ENCODE measurements at places on chromosomes 12 and 14.

- DNase-seq = no peak
Observed at GRCh38 chr14:89219051-89219450, 198.0 kb downstream of the FOXN3 start.

DNA sequence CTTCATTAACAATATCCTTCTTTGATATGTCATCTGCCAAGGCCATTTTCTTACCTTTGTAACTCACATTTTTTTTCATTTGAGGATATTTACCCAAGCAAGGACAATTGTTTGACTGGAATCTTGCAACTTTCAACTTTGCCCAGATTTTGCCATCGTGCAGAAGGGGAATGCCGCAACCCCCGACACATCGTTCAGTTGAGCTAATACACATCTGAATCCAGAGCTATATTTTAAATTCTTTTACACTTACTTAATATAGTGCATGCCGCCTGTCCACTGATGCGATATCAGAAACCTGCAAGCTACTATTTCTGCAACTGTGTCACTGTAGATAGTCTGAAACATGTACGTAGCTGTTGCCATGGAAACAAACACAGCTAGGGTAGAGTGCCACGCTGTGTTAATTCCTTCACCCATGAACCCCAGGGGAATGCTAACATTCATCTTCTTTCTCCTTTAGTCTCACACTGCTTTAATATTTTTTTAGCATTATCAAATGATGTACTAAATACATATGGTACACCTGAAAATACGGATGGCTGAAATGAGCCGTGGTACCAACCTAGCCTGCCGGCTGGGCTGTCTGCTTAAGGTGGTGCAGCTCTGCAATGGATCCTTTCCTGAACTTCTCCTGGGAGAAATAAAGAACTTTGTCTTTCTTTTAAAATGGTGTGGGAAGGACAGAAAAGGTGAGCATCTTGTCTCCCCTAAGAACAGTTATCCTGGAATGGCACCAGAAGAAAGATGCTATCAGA, 77.0 kb upstream of the FOXN3 start:
- no peak for DNase-seq

DNA sequence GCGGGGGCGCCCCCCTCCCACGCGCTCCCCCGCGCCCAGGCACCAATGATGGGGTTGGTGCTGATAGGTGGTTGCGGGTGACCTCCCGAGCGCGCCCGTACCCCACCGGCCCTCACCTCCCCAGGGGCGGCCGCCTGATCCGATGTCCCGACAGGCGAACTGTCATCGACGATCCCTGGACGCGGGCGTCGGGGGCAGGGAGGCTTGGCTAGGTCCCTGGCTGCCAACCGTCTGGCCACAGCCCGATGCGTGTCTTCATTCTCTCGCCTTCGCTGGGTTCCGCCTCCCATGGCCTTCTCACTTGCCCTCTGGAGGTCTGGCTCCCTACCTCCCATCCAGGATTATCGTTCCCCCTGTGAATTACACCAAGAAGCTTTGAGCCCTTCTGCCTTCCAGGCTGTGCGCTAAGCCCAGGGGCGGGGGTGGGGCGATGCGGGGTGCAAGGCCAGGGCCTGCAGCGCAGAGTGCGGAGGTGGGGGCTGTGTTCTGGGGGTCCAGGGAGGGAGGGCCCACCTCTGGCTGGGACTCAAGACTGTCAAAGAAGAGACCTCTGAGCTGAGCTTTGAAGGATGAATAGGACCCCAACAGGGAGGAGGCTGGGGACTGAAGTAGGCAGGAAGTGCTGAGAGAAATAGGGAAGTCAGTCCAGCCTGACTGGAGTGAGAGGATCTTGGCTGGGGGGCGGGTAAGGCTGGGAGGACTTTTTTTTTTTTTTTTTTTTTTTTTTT, 7.7 kb upstream of the RACGAP1 start:
- DNase-seq = no peak

- DNase-seq = no peak
Observed at GRCh38 chr12:95390192-95390591, 83.8 kb upstream of the METAP2 start.

- no peak for DNase-seq
Observed at GRCh38 chr12:97168804-97169203, 261.7 kb downstream of the NEDD1 start.

DNA sequence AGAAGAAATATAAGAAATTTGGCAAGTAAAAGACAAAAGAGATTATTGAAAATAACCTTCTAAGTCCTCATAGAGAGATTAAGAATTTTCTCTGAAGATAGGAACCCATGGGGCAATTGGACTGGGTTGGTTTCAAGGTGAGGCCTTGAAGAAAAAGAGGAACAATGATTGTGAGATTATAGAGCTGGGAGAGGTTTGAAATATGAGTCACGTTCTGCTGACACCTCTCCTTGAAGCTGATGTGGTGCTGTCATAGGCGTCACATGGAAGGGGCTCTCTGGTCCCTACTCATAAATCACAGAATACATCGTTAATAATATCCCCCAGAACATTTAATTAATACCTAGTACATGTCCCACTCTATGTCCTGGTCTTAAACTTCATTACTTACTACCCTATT, 227.6 kb upstream of the PDE3A start:
- DNase-seq = no peak

DNA sequence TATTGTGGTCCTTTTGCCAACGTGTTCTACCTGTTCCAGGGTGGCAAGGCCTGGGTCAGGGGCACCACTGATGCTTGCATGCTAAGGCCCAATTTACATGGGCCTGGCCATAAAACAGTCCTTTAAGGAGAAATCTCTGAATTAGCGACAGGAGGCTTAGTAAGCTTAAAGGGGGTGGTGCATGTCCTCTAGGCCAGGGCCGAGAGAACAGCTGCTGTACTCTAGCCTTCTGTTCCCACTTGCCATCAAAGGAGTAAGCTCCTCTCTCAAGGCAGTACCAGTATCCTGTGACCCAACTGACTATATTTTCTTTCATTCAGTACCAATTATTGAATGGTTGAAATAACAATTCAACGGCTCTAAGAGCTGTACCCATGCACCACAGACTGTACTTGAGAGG, 67.7 kb upstream of the ZDHHC17 start:
- no peak for DNase-seq

GRCh38 chr12:47774663-47775062, 1.6 kb downstream of the SLC48A1 start:
- DNase-seq = no peak

GRCh38 chr12:106145539-106146447, 7.0 kb upstream of the NUAK1 start:
- DNase-seq = no peak

DNA sequence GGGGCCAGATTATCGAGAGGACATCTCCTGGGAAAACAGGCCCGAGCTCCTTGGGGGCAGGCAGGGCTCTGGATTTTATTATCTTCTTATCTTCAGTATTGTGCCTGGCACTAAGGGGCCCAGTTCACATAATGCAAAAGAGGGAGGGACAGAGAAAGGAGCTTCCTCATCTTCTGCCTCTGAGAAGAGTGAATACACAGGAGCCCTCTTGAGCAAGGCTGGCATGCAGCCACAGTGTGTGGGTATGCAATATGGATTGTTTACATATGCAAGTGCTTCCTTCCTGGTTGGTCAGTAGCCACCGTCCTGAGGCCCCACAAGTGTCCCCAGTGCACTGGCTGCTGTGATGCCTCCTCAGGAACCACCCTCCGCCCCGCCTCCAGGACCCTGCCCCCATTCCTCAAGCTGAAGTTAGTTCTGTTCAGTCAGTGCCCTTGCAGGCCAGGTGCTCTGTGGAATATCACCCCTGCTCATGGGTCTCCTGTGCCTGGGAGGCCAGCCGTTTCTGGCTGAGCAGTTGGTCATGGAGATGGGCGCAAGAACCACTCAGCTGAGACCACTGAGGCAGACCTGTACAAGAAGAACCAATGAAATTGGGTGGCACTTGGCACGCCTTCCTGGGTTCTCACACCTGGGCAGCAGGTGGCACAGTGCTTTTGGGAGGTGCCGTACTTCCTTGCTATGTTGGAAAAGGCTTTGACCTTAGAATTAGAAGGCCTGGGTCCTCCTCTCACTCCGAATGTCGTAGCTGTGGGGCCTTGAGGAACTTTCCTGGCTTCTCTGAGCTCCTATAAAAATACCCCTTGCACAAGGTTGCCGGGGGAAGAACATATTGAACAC, 35.1 kb upstream of the ACTN1 start:
- DNase-seq = no peak

- DNase-seq = no peak
Observed at GRCh38 chr12:69999561-69999960, 174.5 kb downstream of the MYRFL start.

- no peak for DNase-seq
Observed at GRCh38 chr14:90273532-90273931, 17.2 kb downstream of the PSMC1 start.

DNA sequence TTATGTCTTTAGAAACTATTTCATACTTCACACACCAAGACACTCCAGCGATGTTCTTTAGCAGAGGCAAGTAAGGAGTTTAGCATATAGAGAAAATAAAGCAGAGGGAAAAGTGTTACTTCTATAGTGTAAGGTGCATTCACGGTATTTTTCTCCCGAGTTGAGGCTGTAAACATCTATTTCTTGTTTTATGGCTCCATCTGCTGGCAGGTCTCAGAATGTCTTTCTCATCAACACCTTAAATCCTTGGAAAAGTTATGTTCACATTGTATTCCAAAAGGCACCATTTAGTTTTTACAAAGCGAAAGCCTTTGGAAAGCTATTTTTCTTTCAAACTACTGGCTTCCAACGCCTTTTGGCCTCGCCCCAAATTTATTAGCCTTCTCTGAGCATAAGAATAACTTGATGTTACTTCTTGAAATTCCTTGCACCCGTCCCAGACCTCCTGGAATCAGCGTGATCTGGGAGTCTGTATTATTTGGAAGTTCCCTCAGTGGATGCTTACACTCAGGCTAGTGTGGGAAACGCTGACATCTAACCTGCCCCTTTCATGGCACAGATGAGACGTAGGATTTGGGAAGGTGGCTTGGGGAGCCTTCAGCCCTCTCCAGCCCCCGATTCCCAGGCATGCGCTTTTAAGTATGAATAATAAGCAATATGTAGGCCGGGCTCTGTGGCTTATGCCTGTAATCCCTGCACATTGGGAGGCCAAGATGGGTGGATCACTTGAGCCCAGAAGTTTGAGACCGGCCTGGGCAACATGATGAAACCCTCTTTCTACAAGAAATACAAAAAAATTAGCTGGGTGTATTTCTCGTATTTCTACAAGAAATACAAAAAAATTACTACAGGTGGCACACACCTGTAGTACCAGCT, 1.9 kb upstream of the PIWIL1 start:
- DNase-seq = no peak

- DNase-seq = no peak
Observed at GRCh38 chr12:45909041-45909713, 81.2 kb downstream of the SCAF11 start.

DNA sequence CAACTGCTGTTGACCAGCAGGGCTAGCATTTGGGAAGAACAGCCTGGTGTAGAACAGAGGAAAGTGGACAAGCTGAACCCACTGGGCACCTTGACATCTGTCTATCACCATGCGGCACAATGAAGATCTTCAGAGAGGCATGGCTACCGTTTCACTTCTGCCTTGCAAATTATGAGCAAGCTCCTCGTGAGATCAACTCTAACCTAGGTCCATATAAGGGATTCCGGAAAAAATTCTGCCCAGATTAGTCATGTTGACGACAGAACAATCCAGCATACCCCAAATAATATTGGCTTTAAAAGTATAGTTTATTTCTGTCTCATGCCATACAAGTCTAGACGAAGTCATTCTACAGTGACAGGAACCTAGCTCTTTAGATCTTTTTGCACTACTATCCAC, 91.6 kb upstream of the ATF7IP start:
- DNase-seq = no peak

DNA sequence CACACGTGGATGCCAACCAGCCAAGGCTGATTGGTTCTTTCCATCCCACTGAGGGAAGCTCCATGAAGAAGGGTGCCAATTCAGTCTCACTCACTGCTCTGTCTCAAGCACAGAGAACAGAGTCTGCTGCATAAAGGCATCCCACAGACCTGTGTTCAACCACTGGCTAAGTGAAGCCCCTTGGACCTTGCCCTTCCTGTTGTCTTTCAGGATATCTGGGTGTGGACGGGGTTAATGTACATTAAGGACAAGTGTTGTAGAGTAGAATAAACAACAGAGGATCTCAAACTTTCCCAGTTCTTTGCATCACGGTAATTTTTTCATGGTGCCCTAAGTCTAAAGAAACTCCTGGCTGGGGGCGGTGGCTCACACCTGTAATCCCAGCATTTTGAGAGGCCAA, 33.1 kb upstream of the GPATCH2L start:
- DNase-seq = no peak

GRCh38 chr12:109421355-109422087, 55.6 kb downstream of the KCTD10 start:
- no peak for DNase-seq

- DNase-seq = no peak
Observed at GRCh38 chr14:94408546-94409095, 20.2 kb upstream of the SERPINA1 start.

DNA sequence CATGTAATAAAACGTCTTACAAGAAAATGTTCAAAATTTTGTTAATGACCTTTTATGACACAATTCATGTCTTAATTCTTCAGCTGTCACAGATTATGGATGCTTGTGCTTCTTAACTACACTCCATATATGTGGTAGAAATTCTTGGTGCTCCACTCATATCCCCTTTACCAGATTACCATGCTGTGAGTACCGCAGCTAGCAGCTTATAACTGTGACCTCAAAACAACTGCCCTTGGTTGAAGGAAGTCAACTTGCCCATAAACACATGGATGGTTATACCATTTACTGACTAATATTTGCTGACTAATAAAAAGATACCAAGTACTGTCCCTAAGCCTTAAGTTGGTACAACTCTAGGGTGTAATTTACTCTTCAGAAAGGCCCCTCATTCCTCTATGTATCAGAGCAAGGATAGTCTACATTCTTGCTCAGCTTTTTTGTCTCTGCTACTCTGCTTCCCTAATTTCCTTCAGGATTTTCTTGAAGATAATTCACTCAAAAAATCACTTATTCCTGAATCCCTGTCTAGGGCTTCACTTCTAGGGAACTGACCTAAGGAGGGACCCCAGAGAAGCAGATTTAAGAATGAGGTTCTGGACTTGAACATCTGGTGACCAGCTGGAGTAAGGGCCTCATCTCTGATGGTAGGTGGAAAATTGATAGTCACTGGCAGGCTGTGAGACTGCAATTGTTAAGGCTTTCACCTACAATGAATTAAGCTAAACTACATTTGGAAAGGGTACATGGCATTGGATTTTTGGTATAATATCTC, 152.3 kb downstream of the SLC6A15 start:
- DNase-seq = no peak

DNA sequence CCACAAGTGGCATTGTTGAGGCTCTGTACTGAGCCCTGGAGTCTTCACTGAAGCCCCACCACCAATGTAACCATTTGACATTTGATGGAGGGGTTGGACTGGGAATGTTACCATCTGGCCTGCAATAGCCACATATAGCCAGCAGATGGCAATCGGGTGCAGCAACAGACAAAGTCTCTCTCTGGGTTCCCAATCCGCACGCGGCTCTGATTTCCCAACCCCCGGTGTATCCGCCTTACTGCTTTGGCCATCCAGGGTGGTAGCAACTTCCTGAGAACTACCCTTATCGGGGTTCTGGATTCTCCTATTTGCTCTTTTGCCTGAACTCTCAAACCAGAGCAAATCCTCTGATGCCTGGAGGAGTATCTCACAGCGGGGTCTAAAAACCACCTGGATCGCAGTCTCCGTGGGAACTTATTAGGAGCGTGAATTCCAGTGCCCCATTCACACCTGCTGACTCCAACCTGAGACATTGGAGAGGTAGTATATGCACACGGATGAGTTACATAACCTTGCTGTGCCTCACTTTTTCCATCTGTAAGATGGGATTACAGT, 14.2 kb downstream of the VRTN start:
- peak; percentile 48 for DNase-seq

GRCh38 chr14:32230695-32231280, 27.7 kb upstream of the RNU6-8 start:
- DNase-seq = no peak
